ENCODE measurements at places on chromosomes 2 and 18.
A peak's percentile ranks its signal among the peaks of the same experiment; 100 is the strongest.

- DNase-seq, result no peak
Measured at GRCh38 chr18:3283908-3284307, 22.0 kb downstream of the MYL12B start.

GRCh38 chr2:95006588-95006987 is 18.9 kb upstream of the MAL start:
- no peak for DNase-seq

GRCh38 chr2:76080154-76080553 is 369.4 kb upstream of the GCFC2 start:
- DNase-seq, result no peak

DNA sequence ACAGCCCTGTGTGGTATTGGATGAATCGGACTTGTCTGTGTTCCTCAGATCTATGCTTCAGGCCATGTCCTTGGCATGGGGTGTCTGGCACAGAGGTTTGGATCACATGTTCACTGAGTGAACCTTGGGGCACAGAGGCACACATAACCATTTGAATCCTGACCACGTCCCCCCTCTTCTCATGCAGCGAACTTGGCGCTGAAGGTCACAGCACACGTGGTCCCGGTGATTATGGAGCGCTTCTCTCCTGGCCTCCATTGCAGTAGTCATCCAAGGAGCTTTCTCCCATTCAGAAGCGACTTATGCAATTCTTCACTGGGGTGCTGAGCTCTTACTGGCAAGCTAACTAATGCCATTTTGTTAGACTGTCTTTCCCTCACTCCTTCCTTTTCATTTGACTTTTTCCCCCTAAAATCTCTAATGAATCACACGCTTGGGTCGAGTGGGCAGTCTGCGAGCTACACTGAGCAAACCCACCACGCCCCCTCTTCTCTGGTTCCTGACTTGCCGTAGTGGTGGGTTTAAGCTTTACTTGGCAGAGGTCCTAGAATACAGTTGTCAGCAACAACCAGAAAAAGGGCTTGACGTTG is 59.4 kb downstream of the KCNG2 start:
- no peak for DNase-seq

DNA sequence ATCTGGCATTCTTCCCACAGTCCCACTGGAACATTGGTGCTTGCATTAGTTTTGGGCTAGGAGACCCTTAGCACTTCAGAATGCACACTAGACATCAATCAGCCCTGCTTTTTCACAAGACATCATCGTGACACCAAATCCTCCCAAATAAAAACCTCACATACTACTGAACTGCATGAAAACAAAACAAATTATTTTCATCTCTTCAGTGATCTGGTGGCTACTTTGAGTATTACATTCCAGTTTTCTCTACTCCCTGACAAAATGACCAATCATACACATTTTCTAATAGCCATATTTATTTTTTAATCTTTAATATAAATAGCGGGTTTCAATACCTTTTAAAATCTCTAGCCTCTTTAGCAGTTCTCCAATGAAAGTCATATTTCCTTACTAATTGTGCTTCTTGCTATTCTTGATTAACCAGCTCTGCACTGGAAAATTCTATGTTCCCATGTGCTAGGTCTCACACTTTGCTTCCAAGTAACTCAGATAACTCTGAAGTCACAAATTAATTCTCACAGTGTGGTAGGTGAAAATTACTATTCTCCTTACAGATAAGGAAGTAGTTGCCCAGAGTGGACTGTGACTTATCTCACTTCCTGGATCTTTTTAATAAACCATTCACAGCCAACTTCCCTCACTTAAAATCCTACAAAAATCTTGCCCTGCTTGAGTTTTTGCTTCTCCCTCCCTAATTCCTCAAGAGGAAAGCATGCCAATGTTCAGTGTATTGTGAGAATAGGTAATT is 82.5 kb upstream of the EPB41L3 start:
- no peak for DNase-seq

- DNase-seq, result peak; percentile 4
Measured at GRCh38 chr18:45621061-45621511, 5.8 kb downstream of the SLC14A2 start.

DNA sequence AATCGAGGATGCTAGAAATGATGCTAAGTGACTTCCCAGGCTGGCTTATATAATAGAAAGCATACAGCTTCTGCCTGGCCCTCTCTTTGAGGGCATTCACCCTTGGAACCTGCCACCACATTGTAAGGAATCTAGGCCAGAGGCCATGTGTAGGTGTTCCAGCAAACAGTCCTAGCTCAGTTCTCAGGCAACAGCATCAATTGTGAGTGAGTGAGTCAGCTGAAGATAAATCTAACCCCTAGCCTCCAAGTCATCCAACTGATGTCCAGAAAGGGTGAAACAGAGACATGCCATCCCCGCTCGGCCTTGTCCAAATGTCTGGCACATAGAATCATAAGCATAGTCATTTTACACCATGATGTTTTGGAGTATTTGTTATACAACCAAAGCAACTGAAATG is 324.3 kb upstream of the KLHL14 start:
- DNase-seq, result no peak

DNA sequence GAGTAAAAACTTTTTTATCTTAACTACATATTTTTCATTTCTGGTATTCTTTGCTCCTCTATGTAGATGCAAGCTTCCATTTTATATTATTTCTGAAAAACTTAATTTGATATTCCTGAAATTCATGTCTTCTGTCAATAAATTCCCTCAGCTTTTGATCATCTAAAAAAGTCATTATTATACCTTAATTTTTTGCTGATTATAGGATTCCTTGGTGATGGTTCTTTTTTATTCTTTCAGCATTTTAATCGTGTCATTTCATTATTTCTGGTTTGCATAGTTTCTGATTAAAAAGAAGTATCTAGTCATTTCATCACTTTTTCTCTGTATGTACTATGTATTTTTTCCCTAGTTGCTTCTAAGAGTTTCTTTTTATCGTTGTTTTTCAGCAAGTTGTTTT is 241.8 kb upstream of the CYP26B1 start:
- no peak for DNase-seq

DNA sequence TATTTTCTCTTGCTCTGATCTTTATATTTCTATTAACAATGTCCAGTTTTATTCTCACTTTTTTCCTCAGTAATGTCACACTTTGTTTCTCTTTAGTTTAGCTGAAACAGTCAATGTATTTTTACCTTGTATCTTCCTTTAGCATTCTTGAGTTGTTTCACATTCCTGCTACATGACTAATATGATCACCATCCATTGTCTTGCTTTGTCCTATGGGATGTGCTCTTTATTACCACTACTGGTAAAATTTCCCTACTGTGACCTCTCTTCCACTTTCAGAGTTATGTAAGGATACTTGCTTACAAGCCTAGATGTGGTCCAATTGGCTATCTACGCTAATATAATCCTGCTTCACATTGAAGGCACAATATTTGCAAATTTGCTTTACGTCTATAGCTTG is 457.9 kb downstream of the PIK3C3 start:
- DNase-seq, result no peak

GRCh38 chr18:27114842-27115241 is 70.3 kb downstream of the CHST9 start:
- no peak for DNase-seq

DNA sequence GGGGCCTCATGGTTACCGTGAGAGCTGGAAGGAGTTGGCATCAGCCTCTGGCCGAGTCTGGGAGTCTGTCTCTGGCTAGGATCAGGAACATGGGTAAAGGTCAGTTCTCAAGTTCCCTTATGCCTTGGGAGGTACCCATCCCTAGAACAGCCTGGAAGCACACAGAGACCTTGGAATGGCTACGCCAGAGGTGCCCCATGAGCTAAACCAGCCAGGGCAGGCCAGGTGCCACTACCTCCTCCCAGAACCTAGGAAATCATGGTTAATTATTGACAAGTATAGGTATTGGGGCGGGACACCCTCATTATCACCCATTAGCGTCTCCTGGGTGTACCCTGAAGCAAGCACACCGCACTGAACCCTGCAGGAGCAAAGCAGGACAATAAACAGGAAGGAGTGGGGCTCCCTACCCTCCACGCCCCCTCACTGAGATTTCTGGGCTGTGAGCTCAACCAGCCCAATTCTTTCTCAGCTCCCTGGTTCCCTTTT is 3.0 kb upstream of the ASPRV1 start:
- DNase-seq, result no peak

GRCh38 chr2:64875368-64875767 is 113.8 kb upstream of the SLC1A4 start:
- DNase-seq, result no peak

DNA sequence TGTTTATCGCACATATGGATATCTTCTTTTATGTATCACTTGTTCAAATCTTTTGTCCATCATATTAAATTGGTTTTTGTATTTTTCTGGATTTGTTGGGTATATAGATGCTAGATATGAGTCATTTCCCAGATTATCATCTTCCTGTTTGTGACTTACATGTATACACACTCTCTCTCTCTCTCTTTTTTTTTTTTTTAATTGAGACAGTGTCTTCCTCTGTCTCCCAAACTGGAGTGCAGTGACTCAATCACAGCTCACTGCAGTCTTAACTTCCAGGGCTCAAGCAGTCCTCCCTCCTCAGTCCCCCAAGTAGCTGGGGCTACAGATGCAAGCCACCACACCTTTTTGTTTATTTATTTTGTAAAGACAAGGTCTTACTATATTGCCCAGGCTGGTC is 43.8 kb downstream of the XIRP2 start:
- DNase-seq, result no peak

DNA sequence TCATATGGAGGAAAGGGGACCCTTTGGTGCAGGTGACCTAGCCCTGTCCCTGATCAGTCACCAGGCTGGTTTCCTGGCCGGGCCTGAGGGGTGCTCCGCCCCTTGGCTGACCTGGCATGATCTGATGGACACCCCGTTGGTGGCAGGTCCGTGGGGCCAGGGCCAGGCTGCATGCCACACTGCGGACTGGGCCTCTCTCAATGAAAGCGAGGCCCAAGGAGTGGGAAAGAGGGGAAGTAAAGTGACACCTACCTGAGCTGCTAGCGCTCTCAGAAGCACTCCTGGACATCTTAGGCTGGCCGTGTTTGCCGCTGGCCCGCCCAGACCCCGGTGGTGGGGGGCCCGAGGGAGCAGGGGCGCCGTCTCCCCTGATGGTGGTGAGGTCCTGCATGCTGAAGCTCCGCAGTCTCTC is 33.1 kb downstream of the MRPL35 start:
- DNase-seq, result no peak

DNA sequence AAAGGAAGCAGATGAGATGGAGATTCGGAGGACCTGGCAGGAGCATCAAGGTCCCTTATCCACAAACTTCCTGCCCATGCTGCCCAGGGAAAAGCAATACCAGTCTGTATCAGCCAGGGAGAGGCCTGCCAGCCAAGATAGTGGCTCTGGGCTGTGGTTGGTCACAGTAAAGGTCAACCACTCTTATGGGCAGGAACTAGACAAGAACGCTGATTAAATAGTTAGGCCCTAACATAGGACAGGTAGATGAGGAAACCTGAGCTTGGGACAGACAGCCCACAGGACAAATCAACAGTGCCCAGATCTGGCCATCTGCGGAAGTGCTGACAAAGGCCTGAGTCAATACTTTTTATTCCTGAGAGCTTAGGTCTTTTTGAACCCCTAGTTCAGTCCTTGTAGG is 10.7 kb downstream of the PSTPIP2 start:
- no peak for DNase-seq

- no peak for DNase-seq
Measured at GRCh38 chr2:100529900-100530299, 32.9 kb upstream of the PDCL3 start.

Data from stimulated activated CD4-positive, alpha-beta T cell treated with anti-CD3 and anti-CD28 coated beads, TNF-alpha, amount 100 ng/mL, for 1 hour (primary cell).